ENCODE measurements at places on chromosomes 6 and 20. TPM values are rescaled to one million over a fixed set of nuclear protein-coding genes. Genes with fewer than 3 reads are reported as not detected.

GTF2H4 gene
- total RNA-seq, result 7.7 TPM

- H3K27ac ChIP-seq, result no peak overlapping the region
- no peaks in the 10 kb centered on the region for H3K4me1 ChIP-seq
- no peaks in the 10 kb centered on the region for H3K36me3 ChIP-seq
Observed at GRCh38 chr6:164887660-164888059, 421.7 kb downstream of the C6orf118 start.

PTCHD4 gene
- not detected for total RNA-seq

GRCh38 chr6:72748759-72749158 is 126.9 kb downstream of the KCNQ5 start:
- H3K4me3 ChIP-seq, result no peak overlapping the region
- H3K4me1 ChIP-seq, result no peaks in the 10 kb centered on the region
- H3K27me3 ChIP-seq, result no peaks in the 10 kb centered on the region

GRCh38 chr20:57231951-57232428 is 34.5 kb downstream of the BMP7 start:
- no peaks in the 10 kb centered on the region for H3K36me3 ChIP-seq
- H3K4me3 ChIP-seq, result no peak overlapping the region
- H3K4me1 ChIP-seq, result no peaks in the 10 kb centered on the region

GRCh38 chr6:85353012-85353411 is 96.9 kb upstream of the NT5E start:
- H3K4me3 ChIP-seq, result no peak overlapping the region
- no peak overlapping the region for H3K27ac ChIP-seq
- DNase-seq, result no peak
- no peaks in the 10 kb centered on the region for H3K36me3 ChIP-seq

GRCh38 chr20:51828762-51829161 is 26.4 kb upstream of the SALL4 start:
- H3K27ac ChIP-seq, result no peak overlapping the region
- H3K36me3 ChIP-seq, result no peaks in the 10 kb centered on the region
- DNase-seq, result no peak
- no peaks in the 10 kb centered on the region for H3K4me1 ChIP-seq
